Activated CD4-positive, alpha-beta T cell treated with anti-CD3 and anti-CD28 coated beads for 48 hours (primary cell): ENCODE measurements at places on chromosomes 4 and X.

DNA sequence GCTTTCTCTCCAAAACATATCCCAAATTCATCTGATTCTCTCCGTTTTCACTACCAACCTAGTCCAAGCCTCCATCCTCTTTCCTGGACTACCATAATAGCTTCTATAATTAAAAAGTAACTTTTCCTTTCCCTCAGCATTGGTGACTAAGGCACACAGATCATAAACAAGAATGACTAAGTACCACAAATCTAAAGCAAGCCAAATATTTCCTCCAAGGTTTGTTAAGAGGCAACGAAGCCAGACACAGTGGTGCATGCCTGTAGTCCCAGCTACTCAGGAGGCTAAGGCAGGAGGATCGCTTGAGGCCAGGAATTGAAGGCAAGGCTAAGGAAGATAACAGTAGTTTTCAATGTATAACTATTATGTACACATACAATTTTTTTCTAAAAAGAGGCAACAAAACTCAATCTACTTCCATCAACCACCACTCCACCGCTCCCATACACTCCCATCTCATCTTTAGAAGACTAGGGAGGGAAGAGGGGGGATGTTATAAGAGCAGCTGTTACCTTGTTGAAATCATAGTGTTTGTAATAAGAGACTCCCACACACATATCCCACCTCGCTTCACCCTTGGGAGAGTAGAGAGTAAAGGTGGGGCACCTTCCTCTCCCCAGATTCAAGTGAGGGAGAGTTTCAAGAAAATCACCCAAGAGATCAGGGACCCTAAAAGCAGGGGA is 4.2 kb upstream of the JCHAIN start:
- DNase-seq: no peak

GRCh38 chrX:37754516-37754915 is 25.3 kb upstream of the CYBB start:
- peak; percentile 3 for DNase-seq

- DNase-seq: no peak
Measured at GRCh38 chrX:154967603-154968002, 54.9 kb downstream of the F8 start.

DNA sequence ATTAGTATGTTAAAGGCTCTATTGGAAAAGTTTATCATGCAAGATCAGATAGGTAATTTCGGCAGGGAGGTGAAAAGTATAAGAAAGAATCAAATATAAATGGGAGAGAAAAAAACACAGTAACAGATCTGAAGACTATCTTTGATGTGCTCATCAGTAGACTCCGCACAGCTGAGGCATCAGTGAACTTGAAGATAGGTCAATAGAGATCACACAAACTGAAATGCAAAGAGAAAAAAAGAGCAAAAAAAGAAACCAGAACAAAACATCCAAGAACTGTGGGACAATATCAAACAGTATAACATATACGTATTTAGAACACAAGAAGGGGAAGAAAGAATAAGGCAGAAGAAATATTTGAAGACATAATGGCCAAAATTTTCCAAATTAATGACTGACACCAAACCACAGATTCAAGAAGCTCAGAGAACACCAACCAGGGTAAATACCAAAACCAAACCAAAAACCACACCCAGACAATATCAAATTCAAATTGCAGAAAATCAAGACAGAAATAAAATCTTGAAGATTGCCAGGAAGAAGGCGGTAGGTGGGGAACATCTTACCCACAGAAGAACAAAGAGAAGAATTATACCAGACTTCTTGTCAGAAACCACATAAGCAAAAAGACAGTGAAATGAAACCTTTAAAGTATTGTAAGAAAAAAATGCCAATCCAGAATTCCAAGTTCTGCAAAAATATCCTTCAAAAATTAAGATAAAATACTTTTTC is 29.1 kb downstream of the PFKFB1 start:
- DNase-seq: no peak

DNA sequence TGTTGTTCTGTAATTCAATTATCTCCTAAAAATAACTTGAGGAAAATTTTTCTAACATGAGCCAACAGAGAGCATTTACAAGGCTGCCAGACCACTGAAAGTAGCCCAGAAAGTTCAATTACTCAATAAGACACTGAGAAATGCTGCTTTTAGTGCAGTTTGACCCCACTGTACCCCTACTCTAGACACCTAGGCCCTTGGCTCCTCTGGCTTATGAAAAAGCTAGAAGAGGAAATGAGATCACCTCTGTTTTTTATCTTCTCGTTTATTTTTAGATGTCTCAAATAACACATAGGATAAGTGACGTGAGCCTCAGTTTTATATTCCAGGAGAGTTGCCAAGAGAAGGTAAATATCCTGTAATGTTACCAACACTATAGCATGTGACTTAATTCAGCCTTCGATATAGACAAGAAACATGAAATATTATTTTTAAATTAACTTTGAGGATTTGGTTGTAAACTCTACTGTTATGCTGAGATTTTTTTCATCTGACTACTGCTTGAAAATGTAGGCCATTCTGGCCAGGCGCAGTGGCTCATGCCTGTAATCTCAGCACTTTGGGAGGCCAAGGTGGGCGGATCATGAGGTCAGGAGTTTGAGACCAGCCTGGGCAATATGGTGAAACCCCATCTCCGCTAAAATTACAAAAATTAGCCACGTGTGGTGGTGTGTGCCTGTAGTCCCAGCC is 24.4 kb downstream of the TNIP3 start:
- no peak for DNase-seq

- DNase-seq: no peak
Measured at GRCh38 chr4:122234686-122235085, 82.6 kb downstream of the BLTP1 start.

GRCh38 chrX:26918631-26919030 is 544.5 kb downstream of the PPP4R3C start:
- DNase-seq: no peak

- no peak for DNase-seq
Measured at GRCh38 chr4:28225050-28225449, 1364.4 kb downstream of the STIM2 start.

GRCh38 chr4:123826896-123827295 is 430.3 kb downstream of the SPRY1 start:
- DNase-seq: no peak

GRCh38 chr4:8045909-8046308 is 106.2 kb upstream of the AFAP1 start:
- DNase-seq: no peak

DNA sequence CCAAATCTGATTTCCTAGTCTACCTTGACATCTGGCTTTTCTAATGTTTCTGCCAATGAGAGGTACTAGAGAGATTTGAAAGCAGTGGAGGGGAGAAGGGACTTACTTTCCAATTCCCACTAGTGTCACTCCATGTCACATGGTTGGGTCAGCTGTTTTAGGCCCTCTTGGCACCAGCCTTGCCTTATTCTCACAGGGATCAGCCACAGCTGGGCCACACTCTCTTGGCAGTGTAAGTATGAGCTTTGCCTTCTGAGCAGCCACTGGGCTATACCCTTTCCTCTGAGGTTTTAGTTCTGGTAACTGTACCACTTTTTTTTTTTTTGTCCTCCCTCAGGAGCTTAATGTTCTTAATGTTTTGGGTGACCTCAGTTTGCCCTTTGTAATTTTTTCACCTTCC is 10.2 kb upstream of the ADH1C start:
- no peak for DNase-seq

- DNase-seq: no peak
Measured at GRCh38 chr4:60890743-60891142, 309.4 kb upstream of the ADGRL3 start.

GRCh38 chrX:102985192-102985591 is 48.1 kb downstream of the RAB40AL start:
- DNase-seq: no peak

GRCh38 chrX:118353081-118353850 is 7.4 kb downstream of the WDR44 start:
- DNase-seq: no peak

- no peak for DNase-seq
Measured at GRCh38 chrX:80879143-80879542, 69.5 kb upstream of the BRWD3 start.

- no peak for DNase-seq
Measured at GRCh38 chr4:156999175-156999517, 27.5 kb upstream of the PDGFC start.

DNA sequence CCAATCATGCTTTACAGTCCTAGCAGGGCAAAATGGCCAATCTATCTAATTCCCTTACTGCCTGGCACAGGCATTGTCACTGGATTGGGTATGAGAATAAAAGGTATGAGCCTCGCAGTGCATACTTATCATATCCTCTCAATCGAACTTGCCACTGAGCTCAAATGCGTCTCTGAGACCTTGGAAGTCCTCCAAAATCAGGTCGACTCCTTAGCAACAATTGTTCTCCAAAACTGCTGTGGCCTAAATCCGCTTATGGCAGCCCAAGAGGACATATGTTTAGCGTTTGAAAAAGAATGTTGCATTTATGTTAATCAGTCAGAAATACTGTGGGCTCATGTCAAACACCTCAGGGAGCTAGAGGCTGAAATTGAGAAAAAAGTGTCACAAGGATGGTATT is 69.7 kb downstream of the SPIN4 start:
- DNase-seq: no peak

GRCh38 chrX:75963774-75964173 is 178.7 kb upstream of the MAGEE2 start:
- DNase-seq: no peak

GRCh38 chr4:142272452-142272851 is 573.6 kb downstream of the INPP4B start:
- no peak for DNase-seq

GRCh38 chr4:124389591-124389990 is 322.9 kb downstream of the ANKRD50 start:
- DNase-seq: no peak

DNA sequence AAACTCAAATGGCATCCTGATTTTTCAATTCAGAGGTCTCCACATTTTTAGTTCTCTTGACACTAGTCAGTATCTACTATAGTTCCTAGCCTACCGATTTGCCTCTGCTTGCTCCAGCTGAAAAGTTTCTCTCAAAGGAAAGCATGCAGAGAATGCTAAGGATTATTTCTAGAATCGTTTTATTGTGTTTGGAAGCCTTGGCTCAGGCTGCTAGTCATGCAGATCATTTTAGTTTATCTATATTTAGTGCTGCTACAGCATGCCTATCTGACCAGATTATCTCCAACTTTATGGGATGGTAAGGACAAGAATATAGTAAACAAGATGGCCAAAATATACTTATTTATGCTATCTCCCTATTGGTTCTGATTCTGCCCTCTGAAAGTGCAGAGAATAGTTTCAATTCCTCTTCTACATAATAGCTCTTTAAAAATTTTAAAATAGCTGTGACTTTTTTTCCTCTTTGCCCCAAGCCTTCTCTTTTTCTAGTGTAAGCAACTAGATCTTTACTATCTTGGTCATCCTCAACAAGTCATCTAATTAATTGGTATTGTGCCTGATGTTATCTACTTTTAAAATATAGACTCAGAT is 15.7 kb upstream of the DRP2 start:
- DNase-seq: no peak

DNA sequence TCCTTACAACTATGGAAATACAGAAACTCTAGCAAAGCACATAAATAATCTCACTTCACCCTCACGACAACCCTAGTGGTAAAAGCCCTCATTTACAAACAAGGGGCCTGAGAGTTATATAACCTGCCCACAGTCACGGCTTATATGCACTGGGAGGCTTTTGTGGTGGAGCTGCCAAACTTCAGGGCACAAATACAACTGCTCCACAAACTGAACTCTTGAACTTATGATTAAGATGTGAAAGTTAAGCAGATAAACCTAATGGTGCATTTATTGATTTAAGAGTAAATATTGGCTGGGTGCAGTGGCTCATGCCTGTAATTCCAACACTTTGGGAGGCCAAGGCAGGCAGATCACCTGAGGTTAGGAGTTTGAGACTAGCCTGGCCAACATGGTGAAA is 19.0 kb downstream of the SLC2A9 start:
- no peak for DNase-seq

- peak; percentile 60 for DNase-seq
Measured at GRCh38 chr4:87007528-87008446, 73.0 kb downstream of the AFF1 start.

DNA sequence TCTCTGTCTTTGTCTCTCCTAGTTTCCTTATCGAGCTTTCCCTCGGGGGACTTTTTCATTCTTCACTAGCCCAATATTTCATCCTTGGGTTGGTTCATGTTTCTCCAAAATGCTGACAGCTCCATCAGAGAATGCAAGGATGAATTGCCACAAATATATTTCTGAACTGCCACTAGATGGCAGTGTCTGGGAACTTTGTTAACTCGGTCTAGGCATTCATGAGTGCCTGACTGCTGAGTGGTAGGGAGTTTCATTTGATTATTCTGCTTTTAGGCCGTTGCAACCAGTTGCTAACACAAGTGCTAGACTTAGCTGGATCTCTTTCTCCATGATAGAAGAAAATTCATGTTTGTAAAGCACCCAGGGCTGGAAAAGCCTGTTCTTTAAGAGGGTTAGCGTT is 73.5 kb upstream of the RAP2C start:
- DNase-seq: peak; percentile 8

DNA sequence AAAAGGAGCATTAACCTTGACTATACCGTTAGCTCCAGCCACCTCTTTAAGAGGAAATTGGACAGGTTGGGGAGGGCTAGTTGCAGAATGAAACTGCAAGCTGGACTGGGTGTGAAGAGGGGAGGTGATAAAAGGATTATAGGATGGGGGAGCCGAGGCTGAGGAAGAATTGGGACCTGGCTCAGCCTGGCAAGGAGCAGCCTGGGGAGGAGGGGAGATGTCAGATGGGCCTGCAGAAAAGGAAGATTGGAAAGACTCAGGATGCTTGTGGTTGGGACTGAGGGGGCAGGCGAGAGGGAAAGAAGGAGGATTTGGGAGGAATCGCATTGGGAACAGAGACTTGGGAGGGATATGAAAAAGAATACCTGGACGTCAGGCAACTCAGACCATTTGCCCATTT is 351.7 kb downstream of the PPP3CA start:
- no peak for DNase-seq

- DNase-seq: no peak
Measured at GRCh38 chr4:32519060-32519459, 1798.9 kb downstream of the PCDH7 start.

GRCh38 chrX:154408659-154409221 is 314 bp downstream of the DNASE1L1 start:
- no peak for DNase-seq

DNA sequence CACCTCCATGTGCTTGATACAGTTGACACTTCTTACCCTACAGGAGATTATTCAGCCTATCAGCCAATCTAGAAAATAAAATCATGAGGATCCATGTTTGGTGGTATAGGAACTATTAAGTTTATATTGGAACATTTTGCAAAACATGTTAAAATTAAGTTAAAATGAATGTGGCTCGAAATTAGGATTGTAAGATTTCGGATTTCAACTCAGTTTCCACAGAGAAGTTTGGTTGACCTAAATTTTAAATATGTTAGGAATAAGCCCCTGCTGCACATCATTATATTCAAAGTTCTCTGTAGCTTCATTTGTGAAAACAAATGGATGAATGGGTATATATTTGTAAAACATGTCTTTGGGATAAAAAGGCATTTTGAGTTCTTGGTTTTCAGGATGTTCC is at the start of gene RAB40A:
RAB40A (minus strand) TSS at position 101 of the 400 bp plus-strand sequence. CDS start 18,733 bp downstream, outside the sequence.
- DNase-seq: no peak

GRCh38 chrX:44828008-44828605 is 15.7 kb upstream of the DUSP21 start:
- DNase-seq: no peak
